ENCODE measurements at places on chromosomes 16 and 17.

DNA sequence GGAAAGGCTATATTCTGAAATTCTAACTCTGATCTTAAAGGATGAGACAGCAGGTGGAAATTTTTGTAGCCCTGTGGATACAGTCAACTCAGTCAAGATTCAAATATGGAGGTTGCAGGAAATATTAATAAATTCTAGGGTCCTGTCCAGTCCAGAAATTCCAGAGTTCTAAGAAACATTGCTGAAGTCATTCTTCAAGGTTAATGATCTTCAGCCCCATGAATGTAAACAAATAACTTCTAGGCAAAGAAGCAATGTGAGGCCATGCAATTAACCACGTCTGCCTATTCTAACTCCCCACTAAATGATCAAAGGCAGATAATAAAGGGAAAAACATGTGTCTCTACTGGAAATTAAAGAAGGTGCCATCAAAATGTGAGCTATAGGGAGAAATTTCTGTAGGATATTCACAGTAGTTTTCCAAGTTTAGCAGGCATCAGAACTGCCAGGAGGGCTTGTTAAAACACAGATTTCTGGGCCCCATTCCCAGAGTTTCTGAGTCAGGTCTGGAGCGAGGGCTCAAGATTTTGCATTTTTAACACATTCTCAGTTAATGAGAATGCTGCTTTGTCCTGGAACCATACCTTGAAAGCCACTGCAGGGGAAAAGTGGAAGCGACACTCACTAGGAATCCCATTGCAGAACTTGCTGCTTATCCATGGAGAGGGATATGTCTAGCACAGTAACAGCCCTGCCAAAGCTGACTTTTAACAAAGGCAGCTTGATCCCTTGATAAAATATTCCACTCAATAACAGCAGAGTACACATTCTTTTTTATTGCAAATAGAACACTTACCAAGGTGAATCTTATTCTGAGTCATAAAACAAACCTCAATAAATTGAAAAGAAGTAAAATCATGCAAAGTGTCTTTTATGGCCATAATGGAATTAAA, 61.8 kb downstream of the DNAH3 start:
- no peak for DNase-seq

DNA sequence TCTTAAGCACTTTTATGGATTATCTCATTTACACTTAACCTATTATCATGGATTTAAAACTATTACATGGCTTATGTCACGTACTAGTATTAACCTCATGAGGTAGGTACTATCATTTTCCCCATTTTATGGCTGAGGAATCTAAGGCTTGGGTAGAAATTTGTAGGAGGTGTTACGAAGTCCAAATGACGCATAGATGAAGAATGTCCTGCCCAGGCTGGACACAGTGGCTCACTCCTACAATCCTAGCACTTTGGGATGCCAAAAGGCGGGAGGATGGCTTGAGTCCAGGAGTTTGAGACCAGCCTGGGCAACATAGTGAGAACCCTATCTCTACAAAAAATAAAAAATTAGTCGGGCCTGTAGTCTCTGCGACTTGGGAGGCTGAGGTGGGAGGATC, 4.8 kb upstream of the C1QL1 start:
- DNase-seq = no peak

- no peak for DNase-seq
Measured at GRCh38 chr17:38918916-38919315, 6.5 kb upstream of the LASP1NB start.

GRCh38 chr17:43577664-43578403, 31.7 kb upstream of the ETV4 start:
- no peak for DNase-seq

DNA sequence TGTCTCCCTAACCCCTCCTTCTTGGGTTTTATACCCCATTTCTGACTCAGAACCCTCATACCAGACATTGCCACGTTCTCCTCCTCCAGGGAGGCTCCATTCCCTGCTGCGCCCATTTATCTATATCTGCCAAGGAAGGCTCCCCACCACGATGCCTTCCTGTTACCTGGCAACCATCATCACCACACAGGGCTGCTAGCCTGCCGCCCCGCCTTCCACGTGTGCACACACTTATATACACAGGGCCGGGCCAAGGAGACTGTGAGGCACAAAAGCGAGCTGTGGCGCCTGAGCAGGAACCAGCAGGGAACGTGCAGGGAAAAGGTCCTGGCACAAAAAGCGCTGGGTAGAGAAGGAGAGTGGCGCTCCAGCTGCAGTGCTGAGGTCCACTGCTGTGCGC, 261.8 kb downstream of the CBLN1 start:
- no peak for DNase-seq

DNA sequence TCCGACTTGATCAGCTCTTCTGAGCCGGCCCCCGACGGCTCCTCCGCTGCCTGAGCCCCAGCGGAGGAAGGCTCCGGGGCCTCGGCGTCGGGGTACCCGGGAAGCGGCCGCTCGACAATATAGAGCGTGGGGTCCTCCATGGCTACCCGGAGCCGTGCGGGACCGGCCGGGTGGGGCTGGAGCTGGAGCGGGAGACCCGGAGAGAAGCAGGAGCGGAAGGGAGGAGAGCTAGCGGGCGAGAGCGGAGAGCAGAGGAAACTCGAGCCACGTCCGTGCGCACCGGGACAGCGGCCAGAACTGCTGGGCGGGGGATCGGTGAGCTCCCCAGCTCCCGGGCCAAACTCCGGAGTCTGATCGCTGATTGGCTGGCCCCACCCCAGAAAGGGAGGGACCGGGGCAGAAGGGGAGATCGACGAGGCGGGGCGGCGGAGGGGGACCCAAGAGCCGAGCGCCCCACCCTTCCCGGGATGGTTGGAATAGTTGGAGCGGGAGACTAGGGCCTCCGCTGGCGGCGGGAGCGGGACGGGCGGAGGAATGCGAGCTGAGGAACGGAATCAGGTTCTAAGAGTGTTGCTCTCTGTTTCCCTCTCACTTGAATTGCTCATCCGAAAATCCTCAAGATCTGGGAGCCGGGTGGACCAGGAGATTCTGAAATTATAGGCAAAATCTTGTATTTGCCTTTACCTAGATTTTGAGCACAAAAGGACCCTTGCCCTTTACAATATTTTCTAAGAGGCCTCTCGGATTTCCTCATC, at the start of gene CAVIN1:
CAVIN1 (minus strand) TSS at position 299 of the 755 bp plus-strand sequence; CDS start at position 140, 159 bp downstream.
- peak; percentile 55 for DNase-seq

Data from NCI-H774 (cell line).